CD4-positive, alpha-beta memory T cell (primary cell): ENCODE measurements at places on chromosomes 3 and 15.
A peak's percentile ranks its signal among the peaks of the same experiment; 100 is the strongest.

DNA sequence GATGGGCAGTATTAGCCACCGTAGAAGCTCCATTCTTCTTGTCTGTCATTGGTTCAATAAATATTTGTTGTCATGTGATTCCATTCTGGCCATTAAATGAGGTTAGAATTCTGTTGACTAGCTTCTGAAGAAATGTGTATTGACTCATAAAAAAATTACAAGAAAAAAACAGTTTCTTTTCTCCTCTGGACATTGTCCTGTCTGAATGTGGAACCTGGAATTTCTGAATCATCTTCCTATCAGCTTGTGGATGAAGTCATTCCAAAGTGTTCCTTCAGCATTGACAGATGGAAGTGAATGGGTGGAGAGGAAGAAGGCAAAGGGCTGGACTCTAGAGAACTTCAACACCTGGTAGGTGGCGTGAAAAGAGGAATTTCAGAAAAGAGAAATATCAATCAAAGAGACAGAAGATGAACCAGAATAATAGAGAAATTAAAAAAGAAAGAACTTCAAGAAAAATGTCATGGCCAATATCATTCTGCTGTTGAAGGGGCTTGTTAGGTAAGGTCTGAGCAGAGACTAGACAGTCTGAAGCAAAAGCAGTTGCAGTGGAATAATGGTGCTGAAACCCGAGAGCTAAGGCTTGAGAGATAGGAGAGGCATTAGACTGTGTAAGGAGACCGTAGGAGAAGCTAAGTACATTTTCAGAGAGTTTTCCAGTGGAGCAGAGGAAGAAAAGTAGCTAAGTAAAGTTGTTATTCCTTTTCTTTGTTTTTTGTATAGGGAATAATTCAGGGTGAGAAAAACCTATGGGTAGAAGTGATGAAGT lies 806.6 kb downstream of the SQOR start:
- no peak for DNase-seq

DNA sequence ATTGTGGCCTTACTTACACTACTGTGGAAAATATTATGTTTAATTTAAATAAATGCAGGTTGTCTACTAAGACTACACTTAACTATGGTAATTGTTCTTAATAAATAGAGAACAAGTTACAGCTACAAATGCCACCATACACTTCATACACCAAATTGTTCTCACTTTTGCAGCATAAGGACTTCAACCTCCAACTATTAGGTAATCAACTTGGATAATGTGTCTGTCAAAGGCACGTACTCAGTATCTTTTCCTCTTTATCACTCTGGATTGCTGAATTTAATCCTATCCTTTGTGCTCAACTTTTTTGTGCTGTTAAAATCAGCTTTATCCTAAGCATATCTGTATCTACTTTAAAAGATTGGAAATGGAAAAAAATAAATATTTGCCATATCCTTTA lies 41.6 kb upstream of the TMEM87A start:
- no peak for DNase-seq

GRCh38 chr3:31147550-31147949 lies 253.1 kb upstream of the GADL1 start:
- DNase-seq: no peak

DNA sequence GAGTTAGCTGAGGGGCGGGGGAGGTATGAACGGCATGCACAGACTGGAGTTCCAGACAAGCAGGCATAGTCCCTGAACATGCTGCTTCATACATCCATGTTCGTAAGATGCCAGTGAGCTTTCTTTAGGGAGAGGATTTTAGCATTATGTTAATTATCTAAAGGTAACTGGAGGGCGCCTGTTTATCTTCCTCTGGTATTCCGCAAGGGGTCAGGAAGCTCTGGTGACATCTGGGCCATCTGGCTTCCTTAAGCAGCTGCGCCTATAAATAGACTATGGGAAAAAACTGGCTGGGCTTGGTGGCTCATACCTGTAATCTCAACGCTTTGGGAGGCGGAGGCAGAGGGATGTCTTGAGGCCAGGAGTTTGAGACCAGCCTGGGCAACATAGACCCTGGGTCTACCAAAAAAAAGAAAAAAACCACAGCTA lies 1.5 kb upstream of the FBXO22 start:
- no peak for DNase-seq

DNA sequence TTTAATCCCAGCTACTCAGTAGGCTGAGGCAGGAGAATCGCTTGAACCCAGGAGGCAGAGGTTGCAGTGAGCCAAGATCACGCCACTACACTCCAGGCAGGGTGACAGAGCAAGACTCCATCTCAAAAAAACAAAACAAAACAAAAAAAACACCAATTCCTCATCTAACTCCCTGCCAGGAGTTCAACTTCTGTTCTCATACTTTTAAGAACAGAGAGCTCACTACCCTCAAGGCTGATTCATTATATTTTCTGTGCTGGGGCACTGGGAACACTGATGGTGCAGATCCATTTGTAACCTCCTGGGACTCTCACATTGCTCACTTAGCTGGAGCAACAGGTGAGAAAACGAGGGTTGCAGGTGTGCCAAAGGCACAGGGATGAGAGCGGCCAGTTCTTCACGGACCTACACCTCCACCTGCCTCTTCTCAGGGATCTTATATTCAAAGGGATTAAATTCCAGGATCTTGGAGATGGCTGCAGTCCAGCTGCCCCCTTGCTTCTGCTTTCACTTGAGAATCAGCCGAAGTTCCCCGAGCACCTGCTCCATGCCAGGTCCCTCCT lies 12.3 kb upstream of the CSK start:
- no peak for DNase-seq

- DNase-seq: no peak
These were observed 87.8 kb downstream of the CEMIP start for GRCh38 chr15:80866936-80867335.

DNA sequence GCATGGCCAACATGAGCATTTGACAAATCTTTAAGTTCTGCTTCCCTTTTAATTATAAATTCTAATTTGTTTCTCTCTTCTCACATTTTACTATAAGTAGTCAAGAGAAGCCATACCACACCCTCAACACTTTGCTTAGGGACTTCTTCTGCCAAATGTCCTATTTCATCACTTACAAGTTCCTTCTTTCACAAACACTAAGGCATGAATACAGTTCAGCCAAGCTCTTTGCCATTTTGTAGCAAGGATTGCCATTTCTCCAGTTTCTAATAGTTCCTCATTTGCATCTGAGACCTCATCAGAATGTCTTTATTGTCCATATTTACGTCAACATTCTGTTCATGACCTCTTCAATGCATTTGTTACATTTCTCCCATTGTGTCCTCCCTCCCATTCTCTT lies 29.4 kb downstream of the SLC22A14 start:
- no peak for DNase-seq

DNA sequence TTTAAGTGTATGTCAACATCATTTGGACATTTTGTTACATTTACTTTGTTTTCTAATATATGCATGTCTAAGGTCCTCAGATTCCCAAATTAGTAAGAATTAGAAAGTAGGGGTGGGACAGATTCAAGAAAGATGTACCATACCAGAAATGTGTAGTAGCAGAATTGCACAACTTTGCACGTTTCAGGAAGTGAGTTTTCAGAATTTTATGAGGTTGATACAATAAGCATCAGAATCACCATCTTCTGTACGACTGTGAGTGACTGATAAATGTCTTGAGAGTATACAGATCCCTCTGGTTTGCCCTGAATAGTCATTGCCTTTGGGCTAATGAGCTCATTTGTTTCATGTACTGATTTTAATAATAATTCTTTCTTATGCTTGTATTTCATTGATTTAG lies 9.3 kb downstream of the ARIH2 start:
- no peak for DNase-seq

- no peak for DNase-seq
These were observed at the start of gene AGTR1 for GRCh38 chr3:148697306-148698189. Gene AGTR1, plus strand, starts transcription at chr3:148697903. Its CDS starts 43,133 bp downstream, at chr3:148741036.

DNA sequence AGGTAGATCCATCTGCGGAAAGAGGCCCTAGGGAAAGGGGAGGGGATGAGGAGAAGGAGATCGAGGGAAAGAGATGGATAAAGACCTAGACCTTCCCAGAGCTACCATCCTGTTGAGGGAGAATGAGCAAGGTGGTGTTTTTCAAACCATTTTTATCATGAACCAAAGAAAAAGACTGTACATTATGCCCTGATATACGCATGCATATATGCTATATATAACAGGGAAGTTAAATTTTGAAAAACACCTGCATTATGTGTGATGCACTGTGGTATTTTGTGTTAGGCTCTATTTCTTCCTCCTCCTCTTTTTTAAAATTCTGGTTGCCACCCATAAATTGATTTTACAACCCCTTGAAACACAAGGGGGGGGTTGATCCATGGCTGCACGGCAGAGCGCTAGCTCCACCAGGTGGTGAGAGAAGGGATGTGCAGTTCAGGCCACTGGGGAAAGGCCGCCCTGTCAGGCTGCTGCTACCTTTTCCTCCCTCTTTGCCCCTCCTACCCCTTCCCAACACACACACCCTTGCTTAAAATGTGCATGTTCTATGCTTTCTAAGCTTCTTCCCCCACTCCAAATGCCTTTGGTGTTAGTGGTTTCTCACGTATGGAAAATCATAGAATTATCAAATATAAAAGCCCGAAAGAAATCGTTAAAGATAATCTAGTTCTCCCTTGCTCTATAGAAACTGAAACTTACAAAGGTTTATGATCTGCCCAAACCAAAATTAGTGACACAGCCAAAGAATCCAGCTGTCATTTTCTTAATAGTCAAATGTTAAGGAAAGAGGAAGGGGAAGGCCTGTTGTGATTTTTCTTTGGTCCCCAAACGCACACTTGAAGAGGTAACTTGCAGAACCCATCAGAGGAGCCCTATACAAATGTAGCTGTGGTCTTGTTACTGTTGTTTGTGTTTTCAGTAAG lies 262.0 kb upstream of the UMPS start:
- no peak for DNase-seq

GRCh38 chr15:60179786-60180391 lies 175.8 kb downstream of the FOXB1 start:
- DNase-seq: peak; percentile 51

- DNase-seq: no peak
These were observed 123.1 kb downstream of the OPA1 start for GRCh38 chr3:193716150-193716549.

GRCh38 chr3:67529337-67529736 lies 125.1 kb downstream of the SUCLG2 start:
- DNase-seq: no peak

- DNase-seq: no peak
These were observed 15.6 kb downstream of the SENP5 start for GRCh38 chr3:196883361-196883760.

GRCh38 chr3:171984883-171985282 lies 54.5 kb upstream of the FNDC3B start:
- DNase-seq: no peak

DNA sequence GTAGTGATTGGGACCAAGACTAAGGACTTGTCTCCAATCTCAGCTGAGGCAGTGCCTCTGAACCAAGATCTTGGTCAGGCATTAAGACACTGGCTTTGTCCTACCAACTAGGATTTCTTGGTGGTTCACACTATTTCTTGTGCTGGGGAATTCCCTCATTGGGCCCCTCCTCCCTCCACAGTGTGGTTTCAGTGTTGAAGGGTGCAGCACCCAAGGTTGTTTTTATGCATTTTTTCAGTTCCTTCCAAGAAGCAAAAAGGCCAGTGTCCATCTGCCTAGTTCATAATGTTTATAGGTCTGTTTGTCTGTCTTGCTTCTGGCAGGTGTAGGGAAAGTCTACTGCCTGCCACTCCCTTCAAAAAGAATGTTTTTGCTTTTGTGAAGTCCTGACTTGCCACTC lies 10.6 kb upstream of the ITPKA start:
- DNase-seq: peak; percentile 41

GRCh38 chr3:48859206-48859605 lies 11.5 kb upstream of the PRKAR2A start:
- no peak for DNase-seq

- no peak for DNase-seq
These were observed 22.6 kb upstream of the TEX9 start for GRCh38 chr15:56342653-56343052.

GRCh38 chr15:59689626-59690236 lies 611 bp upstream of the BNIP2 start:
- DNase-seq: peak; percentile 63

- DNase-seq: no peak
These were observed 11.1 kb downstream of the ATXN7 start for GRCh38 chr3:63874769-63875168.

DNA sequence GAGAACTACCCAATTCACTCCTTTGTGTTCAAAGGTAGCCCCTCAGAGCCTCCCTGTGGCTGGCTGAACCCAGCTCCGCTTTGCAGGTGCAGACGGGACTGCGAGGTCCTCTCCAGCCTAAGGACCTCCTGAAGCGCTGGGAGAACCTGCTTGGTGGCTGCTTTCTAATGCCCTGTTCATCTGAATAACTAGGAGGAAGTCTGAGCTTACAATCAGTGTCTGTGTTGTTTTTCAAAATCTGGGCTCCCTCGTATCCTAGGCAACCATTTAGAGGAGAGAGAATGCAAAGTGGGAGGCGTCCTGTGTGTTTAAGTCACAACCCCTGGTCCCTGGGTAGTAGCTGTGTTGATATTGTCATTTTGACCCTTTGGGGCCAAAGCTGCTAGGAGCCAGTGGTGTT lies 99.9 kb downstream of the GABRG3 start:
- DNase-seq: no peak

DNA sequence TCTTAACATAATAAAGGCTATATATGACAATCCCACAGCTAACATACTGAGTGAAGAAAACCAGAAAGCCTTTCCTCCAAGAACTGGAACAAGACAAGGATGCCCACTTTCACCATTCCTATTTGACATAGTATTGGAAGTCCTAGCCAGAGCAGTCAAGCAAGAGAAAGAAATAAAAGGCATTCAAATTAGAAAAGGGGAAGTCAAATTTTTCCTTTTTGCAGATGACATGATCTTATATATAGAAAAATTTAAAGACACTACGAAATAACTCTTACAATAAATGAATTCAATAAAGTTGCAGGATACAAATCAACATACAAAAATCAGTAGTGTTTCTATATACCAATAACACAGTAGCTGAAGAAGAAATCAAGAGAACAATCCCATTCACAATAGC lies 42.2 kb upstream of the CP start:
- DNase-seq: no peak

- no peak for DNase-seq
These were observed 545.5 kb upstream of the MDFIC2 start for GRCh38 chr3:70857916-70858315.

- DNase-seq: no peak
These were observed 4.6 kb downstream of the DPP8 start for GRCh38 chr15:65512807-65513416.

GRCh38 chr3:128436214-128436613 lies 30.5 kb downstream of the DNAJB8 start:
- DNase-seq: no peak

GRCh38 chr15:44550256-44550655 lies 13.3 kb downstream of the EIF3J start:
- peak; percentile 33 for DNase-seq
